Cerebellar cortex (tissue), 1 donor: ENCODE measurements at places on chromosomes 4 and X.

- DNase-seq, result no peak
These were observed 233.6 kb upstream of the WDFY3 start for GRCh38 chr4:85200106-85200505.

GRCh38 chrX:2629316-2630007 lies 61.6 kb upstream of the CD99 start:
- no peak for DNase-seq

- no peak for DNase-seq
These were observed 49.2 kb downstream of the CRLF2 start for GRCh38 chrX:1163231-1163630.

DNA sequence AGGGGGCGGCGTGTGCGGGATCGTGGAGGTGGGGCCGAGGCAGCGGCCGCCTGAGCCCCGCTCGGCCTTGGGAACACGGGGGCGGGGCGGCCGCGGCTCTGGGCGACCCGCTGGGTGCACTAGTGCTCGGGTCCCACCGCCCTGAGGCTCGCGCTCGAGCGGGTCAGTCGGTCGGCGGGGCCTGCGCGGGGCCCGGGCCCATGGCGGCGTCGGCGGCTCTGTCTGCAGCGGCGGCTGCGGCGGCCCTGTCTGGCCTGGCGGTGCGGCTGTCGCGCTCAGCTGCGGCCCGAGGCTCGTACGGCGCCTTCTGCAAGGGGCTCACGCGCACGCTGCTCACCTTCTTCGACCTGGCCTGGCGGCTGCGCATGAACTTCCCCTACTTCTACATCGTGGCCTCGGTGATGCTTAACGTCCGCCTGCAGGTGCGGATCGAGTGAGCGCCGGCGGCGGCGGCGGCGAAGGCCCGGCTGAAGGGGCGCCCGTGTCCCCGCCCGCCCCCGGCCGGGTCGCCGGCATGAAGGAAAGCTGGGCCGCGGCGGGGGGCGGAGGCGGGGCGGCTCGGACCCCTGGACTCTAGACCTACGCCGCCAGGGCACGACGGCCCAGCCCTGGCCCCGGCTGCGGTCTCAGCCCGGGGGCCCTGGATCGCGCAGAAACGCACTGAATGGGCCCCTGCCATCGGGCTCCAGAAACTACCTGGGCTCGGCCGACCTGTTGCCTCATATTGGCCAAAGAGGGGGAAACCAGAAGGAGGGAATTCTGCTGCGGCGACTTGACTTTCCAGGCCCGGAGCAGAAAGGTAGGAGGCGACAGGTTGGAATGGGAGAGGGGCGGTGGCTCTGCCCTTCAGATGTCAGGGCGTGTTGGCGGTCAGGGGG lies at the start of gene SMIM10L2A:
Gene SMIM10L2A (plus strand): TSS at position 13 of the 878 bp plus-strand sequence. CDS start 188 bp downstream, at position 201.
- no peak for DNase-seq

- DNase-seq, result no peak
These were observed 71.8 kb downstream of the C4orf46 start for GRCh38 chr4:158599765-158600498.

- DNase-seq, result no peak
These were observed 50.5 kb downstream of the SOD3 start for GRCh38 chr4:24845902-24846301.

DNA sequence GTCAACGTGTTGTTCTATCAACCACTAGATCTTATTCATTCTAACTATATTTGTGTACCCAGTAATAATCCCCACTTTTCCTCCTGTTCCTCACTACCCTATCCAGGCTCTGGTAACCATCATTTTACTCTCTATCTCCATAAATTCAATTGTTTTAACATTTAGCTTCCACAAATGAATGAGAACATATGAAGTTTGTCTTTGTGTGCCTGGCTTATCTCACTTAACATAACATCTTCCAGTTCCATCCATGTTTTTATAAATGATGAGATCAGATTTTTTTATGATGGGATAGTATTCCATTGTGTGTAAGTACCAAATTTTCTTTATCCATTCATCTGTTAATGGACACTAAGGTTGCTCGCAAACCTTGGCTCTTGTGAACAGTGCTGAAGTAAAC lies 59.9 kb upstream of the IBSP start:
- DNase-seq, result no peak

DNA sequence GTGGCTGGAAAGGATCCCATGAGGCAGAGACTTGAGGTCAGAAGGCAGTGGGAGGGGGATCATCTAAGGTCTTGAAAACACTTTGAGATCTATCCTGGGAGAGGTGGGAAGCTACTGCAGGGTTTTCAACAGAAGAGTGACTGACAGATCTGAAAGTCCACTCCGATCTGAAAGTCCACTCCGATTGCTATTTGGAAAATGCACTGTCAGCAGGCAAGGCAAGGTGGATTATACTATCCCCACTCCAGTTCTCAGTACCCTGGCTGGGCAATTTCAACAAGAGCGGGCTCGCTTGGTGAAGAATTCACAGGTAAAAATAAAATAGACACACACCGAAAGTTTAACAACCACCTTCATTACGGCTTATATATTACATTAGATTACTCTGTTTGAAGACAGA lies 42.3 kb upstream of the C1QTNF7 start:
- DNase-seq, result no peak

DNA sequence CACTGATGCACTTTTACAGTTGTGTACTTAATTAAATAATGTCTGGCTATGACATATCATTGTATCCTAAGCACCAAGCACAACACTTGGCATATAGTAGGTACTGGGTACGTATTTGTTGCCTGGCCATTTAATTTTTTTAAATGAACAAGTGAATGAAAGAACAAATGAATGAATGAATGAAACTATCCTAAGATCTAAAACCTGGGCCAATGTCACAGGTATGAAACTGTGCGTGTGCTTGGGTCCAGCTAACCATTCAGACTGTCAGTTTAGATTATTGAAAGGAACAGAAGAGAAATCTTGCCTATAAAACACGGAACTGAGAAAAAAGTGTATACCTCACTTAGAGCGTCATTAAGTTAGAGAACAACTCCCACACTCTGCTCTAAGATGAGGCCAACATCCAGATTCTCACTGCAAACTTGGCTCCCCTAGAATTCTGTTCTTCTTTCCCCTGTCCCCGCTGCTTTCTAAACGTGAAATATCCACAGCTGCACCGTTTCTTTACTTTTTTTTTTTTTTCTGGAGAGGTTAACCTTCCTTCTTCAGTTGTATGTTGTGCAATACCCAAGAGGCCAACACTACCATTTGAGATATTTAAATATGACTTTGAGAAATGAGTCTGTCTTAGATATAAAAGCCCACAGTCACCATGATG lies 17.3 kb upstream of the SEL1L3 start:
- no peak for DNase-seq

GRCh38 chrX:8345473-8345872 lies 119.2 kb upstream of the VCX3B start:
- no peak for DNase-seq

DNA sequence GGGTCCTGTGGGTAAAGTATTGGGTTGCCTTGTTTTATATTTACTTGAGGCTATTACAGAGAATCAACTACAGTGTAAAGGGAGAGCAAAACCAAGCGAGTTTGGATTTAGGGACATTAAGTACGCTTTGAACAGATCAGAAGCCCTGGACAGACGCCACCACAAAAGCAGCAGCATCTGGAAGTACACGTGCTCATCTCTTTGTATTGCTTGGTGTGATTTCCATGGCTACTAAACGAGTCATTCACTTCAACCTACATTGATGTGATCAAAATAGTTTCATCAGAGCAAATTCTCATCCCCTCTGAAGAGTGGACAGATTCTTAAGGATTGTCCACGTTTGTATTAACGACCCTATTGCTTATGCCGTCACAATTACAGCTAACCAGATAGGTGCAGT lies 85.1 kb downstream of the SORBS2 start:
- DNase-seq, result no peak

- DNase-seq, result no peak
These were observed 189.0 kb upstream of the NDST3 start for GRCh38 chr4:117845270-117845669.

DNA sequence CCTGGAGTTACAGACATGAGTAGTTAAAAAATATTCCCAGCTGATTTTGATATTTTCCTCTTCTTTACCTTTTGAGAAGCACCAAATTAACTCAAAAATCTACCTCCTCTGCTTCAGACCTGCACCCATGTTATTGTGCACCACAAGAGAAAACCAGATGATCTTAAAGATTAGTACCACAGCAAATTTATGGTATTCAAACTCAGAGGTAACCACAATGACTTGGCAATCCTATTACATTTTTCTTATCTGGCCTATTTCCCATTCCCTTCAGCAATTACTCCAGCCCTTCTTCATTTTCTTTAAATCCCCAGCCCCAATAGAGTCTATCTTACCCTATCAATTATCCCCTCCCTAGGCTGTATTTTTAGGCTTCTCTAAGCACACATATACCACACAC lies 535.1 kb downstream of the FAT4 start:
- no peak for DNase-seq

DNA sequence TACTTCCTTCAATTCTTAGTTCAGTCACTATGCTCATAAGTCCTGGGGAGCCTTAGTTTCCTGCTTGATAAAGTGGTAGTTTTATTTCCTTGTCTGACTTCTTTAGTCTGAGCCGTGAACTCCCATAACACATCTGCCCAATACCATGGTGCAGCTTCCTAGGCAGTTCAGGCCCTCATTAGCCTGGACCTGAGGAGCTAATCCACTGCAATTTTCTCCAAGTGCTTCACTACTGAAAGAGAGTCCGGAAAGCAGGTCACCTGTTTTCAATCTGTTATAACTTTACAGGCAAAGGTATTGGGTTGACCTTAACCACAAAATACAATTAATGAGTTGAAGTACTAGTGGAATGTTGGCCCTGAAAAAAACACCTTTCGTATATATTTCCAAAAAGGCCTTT lies 245.4 kb upstream of the BOD1L1 start:
- no peak for DNase-seq

DNA sequence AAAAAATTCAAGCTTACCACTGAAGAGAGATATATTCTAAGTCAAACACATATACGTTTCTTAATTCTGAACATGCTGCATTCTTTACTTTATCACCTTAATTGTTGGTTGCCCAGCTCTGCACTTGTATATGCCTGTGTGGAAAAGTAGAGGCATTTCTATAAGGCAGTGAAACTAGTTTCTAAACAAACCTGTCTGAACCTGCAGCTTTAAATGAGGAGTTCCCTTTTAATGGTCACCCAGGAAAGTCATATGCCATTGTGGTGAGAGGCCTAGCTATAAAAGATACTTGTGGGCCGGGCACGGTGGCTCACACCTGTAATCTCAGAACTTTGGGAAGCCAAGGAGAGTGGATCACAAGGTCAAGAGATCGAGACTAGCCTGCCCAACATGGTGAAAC lies 147.4 kb upstream of the RXFP1 start:
- no peak for DNase-seq

GRCh38 chr4:139655116-139655515 lies 10.5 kb upstream of the MGST2 start:
- peak; percentile 59 for DNase-seq

DNA sequence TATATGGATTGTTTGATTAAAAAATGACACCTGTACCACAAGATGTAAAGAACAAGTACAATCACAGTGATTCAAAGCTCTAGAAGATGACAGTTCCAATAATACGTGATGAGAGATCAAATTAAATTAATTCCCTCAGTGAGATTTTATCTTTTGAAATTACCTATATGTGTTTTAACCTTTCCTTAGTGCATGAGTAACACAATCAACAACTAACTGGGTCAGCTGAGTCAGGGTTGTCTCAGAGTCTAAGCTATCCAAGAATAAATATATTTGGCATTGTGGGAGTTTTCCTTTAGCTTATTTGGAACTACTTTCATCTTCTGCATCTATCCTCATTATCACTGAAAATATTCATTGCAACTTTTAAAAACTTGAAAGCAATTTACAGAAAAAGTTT lies 162.8 kb downstream of the WDFY3 start:
- DNase-seq, result no peak

DNA sequence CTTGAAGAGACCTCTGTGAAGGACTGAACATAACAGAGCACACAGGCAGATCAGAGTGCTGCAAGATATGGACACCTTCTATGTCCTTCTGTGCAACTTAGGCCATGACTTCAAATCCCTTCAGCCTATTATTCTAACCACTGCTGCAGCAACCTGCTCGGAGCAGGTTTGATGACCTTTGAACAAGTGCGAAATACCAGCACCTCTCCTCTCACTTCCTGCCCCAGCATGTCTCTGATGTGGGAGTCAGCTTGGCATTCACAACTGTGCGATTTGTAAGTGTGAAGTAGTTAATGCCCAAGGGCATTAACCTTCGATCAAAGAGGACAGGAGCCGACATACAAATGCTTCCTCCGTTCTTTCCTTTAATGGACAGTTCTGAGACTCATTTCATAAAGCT lies 1.6 kb upstream of the EXOC1 start:
- no peak for DNase-seq

DNA sequence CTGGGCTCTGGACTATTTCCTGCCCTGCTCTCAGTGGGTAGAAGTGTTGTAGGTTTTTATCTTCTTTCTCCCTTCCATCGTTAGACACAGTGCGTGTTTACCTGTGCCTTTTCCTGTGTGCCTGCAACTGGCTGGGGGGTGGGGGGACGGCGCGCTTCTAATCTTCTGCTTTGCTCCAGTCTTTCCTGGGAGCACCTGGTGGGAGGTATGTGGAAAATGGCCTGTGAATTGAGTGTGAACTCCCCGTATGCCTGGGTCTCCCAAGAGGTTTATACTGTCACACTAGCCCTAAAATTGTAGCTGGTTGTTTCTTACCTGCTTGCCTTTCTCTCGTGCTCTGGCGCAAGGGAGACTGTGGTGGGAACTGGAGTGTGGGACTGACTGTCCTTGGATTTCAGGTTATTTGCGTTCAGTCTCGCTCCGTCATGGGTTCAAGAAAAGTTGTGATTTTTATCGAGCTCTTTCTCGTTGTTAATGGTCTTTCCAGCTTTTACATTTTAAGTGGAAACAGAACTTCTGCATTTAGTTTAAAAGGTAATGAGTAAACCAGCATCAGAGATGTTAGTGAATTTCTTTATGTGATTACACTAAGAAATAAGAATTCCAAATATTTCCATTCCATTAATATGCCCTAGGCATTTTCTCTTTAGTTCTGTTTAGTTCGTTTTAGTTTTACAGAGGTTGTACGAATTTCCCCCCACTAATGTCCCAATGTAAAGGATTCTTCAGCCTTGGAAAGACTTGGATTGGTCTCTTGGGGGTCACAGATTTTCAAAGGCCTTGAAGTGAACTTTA lies 15.3 kb downstream of the MRPL1 start:
- no peak for DNase-seq

DNA sequence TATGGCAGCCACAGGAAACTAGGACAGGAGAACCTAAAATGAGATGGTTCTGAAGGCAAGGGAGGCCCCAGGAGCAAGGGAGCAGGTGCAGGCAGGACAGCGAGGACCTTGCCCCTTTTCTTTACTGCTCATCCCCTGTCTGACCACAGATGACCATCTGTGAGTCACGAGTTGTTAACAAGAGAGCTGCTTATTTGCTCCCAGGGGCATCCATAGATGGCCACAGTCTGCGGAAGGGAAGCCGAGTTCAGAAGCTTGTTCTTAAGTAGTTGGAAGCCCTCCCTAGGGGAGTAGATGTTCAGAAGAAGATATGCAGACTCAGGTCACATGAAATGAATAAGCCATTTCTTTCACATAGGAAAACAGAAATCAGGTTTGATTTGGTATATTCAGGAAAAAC lies 69.4 kb downstream of the EVC2 start:
- no peak for DNase-seq
